DND-41 (cell line): ENCODE measurements at places on chromosomes 3 and 15.

GRCh38 chr3:173173652-173174051 is 32.6 kb upstream of the SPATA16 start:
- DNase-seq: no peak
- no peak overlapping the region for H3K27ac ChIP-seq
- no peaks in the 10 kb centered on the region for H3K27me3 ChIP-seq
- no peaks in the 10 kb centered on the region for H3K4me1 ChIP-seq
- H3K36me3 ChIP-seq: no peaks in the 10 kb centered on the region
- no peak overlapping the region for H3K4me3 ChIP-seq

- H3K27me3 ChIP-seq: no peaks in the 10 kb centered on the region
- H3K27ac ChIP-seq: no peak overlapping the region
- H3K4me1 ChIP-seq: no peaks in the 10 kb centered on the region
- no peaks in the 10 kb centered on the region for H3K36me3 ChIP-seq
Observed at GRCh38 chr3:163878396-163878795, 1199.9 kb downstream of the SI start.

GRCh38 chr3:115004201-115005140 is 142.6 kb downstream of the ZBTB20 start:
- no peak for DNase-seq
- no peaks in the 10 kb centered on the region for H3K27me3 ChIP-seq
- H3K4me1 ChIP-seq: no peaks in the 10 kb centered on the region
- no peak overlapping the region for H3K27ac ChIP-seq

DNA sequence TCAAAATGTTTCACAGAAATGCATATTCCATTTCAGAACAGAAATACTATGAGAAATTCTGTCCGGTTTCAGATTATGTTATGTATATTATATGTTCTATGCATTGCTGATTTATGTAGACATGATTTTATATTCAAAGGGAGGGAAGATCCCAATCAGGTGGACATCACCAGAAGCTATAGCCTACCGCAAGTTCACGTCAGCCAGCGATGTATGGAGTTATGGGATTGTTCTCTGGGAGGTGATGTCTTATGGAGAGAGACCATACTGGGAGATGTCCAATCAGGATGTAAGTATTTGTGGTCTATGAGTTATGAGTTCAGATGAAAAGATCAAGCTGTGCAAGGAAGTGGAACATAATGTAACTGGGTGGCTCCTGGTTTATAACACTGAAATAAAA is 341.7 kb downstream of the EPHA3 start:
- no peaks in the 10 kb centered on the region for H3K27me3 ChIP-seq
- H3K27ac ChIP-seq: no peak overlapping the region
- no peak for DNase-seq
- H3K36me3 ChIP-seq: no peaks in the 10 kb centered on the region

GRCh38 chr3:59235634-59236012 is 185.8 kb upstream of the CFAP20DC start:
- 0 out of 2 replicates have a peak overlapping the region, but pooled peaks have one; percentile 32 for H3K27ac ChIP-seq
- H3K36me3 ChIP-seq: no peaks in the 10 kb centered on the region
- H3K27me3 ChIP-seq: no peaks in the 10 kb centered on the region
- H3K4me3 ChIP-seq: no peak overlapping the region
